ENCODE measurements at places on chromosomes 4 and X.

DNA sequence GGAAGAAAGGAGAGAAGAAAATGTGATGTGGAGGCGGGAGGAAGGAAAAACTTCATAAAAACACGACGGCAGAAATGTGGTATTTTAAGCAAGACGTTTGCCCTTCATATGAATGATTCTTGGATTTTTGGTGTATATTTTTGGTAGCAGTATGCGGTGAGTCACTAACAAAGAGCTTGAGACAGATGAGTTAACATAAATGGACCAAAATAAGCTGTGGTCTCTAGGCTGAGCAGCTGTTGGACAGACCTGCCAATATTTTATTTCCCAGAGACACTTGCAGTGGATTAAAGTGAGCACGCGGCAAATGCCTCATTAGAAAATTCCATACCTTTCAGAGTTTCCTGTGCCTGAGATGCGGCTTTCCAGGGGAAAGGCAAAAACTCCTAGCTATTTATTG is 43.1 kb upstream of the RPS6KA3 start:
- no peak for DNase-seq

- peak; percentile 2 for DNase-seq
These were observed 278.2 kb upstream of the GATB start for GRCh38 chr4:152039023-152039481.

GRCh38 chrX:19075754-19076153 is 46.5 kb downstream of the ADGRG2 start:
- DNase-seq: no peak

- DNase-seq: no peak
These were observed 367.4 kb upstream of the ARX start for GRCh38 chrX:25383196-25383595.

GRCh38 chr4:148795156-148795864 is 353.1 kb upstream of the NR3C2 start:
- DNase-seq: peak; percentile 39

DNA sequence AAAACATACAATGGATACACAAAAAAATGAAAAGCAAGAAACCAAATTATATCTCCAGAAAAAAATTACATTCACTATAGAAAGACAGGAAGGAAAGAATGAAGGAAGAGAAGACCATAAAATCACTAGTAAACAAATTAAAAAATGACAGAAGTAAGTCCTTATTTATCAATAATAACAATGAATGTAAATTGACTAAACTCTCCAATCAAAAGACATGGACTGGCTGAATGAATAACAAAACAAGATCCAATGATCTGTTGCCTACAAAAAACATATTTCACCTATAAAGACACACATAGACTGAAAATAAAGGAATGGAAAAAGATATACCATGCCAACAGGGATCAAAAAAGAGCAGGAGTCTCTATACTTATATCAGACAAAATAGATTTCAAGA is 203.2 kb upstream of the F9 start:
- no peak for DNase-seq

- DNase-seq: no peak
These were observed 104.2 kb downstream of the KLHL8 start for GRCh38 chr4:87116231-87116630.

DNA sequence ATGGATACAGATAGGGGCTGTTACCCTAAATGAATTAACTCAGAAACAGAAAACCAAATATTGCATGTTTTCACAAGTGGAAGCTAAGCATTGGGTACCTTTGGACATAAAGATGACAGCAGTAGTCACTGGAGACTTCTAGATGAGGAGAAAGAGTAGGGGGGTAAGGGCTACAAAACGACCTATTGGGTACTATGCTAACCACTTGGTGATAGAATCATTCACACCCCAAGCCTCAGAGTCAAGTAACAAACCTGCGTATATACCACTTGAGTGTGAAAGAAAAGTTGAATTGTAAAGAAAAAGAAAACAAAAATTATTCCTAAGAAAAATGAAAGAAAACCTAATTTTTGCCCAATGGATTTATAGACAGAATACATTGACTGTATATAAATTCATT is 7.7 kb upstream of the ARAP2 start:
- DNase-seq: no peak

- DNase-seq: no peak
These were observed 454.2 kb downstream of the NLGN4X start for GRCh38 chrX:5774446-5774845.

- peak; percentile 43 for DNase-seq
These were observed 268.4 kb upstream of the MAGEB18 start for GRCh38 chrX:25869761-25870160.

GRCh38 chr4:163542275-163542674 is 47.8 kb downstream of the TMA16 start:
- peak; percentile 87 for DNase-seq

GRCh38 chr4:31427691-31428090 is 707.5 kb downstream of the PCDH7 start:
- no peak for DNase-seq
